ENCODE measurements at places on chromosomes 11 and 22.

DNA sequence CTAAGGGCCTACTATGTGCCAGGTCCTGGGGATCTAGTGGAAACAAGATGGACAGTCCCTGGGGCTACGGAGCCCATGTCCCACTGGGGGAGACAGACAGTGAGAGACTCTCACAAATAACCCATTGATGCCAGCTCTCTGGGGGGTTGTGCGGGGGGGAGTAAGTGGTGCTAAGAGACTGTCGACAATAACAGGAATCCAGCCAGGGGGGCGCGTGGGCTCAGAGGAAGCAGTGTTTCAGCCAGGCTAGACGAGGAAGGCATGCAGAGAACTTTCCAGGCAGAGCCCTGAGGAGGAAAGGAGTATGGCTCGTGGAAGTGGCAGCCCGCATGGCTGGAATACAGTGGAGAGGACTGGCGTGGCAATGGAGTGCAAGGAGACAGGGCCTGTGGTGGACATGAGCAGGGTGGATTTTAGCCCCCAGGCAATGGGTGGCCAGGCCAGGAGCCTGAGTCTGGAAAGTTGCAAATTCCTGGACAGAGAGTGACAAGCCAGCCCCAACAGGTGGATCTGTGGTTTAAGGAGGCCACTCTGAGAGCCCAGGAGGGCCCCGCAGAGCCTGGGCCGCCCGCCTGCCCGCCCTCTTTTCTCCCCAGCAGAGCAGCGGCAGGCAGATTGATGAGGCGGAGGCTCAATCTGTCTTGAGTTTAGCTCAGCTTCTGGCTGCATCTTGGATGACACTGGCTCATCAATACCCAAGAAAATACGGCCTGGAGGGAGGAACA, 40.0 kb upstream of the TCF20 start:
- no peak for DNase-seq

DNA sequence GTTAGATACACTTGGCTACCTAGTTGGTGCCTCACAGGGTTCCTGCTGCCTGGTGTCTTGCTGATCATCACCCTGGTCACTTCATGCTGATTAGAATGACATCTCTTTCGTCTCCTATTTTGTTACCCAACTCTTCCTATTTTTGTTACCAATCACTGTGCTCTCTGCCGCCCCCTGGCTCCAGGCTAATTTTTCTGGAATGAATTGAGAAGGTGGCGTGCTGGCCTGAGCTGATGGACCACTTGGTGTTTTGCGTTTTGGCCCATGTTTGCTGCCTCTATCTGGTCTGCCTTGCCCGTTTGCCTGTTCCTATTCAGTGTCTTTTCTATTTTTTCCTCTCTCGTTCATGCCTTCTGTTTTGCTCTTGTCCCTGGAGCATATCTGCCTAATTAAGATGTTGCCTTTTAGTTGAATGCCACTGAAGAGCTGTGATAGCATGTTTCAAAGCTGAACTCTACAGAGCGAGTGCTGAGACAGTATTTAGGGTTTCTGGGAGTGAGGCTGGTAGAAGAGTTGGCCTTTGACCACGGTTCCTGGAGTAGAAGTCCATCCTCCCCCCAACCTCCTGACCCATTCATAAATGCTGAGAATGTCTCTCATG, 5.9 kb upstream of the ATF4 start:
- DNase-seq: no peak

GRCh38 chr11:114892381-114893197, 214.3 kb downstream of the NXPE2 start:
- DNase-seq: no peak

- DNase-seq: no peak
Measured at GRCh38 chr11:73547706-73548595, 50.0 kb downstream of the FAM168A start.

- no peak for DNase-seq
Measured at GRCh38 chr22:26068571-26068970, 100.7 kb upstream of the SEZ6L start.

DNA sequence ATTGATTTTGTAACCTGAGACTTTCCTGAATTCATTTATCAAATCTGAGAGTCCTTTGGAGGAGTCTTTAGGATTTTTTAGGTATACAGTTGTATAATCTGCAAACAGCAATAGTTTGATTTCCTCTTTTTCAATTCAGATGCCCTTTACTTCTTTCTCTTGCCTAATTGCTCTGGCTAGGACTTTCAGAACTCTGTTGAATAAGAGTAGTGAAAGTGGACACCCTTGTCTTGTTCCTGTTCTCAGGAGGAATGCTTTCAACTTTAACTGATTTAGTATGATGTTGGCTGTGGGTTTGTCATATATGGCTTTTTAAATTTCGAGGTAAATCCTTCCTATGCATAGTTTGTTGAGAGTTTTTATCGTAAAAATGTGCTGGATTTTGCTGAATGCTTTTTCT, 227.4 kb downstream of the CSNK2A3 start:
- DNase-seq: no peak

DNA sequence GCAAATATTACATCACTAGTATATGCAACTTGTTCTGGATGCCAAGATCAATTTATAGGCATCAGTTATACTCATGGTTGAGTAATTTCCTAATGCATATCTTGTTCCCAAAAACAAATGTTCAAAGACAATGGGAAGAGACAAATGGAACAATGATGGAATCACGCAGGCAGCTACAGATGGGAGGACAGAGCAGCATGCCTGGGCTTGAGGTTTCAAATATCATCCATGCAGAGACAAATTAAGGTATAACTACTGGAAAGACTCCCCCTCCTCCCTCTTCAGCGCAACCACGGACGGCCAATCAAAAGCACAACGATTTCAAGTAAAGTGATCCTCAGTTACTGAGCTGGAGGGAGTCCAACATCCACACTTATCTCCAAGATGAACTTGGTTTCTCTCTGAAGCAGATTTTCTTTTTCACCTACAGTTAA, 106.8 kb downstream of the CCDC83 start:
- DNase-seq: peak; percentile 20

- DNase-seq: no peak
Measured at GRCh38 chr11:37560346-37560745, 962.3 kb upstream of the RAG2 start.

- DNase-seq: no peak
Measured at GRCh38 chr11:16812274-16812673, 73.8 kb downstream of the C11orf58 start.

GRCh38 chr11:796565-797295, 1.4 kb downstream of the SLC25A22 start:
- no peak for DNase-seq

GRCh38 chr11:110988671-110989070, 256.9 kb upstream of the POU2AF2 start:
- no peak for DNase-seq

- no peak for DNase-seq
Measured at GRCh38 chr22:35883031-35883620, 145.5 kb downstream of the RBFOX2 start.

Data from hindlimb muscle (tissue), 1 donor.